Stimulated activated CD8-positive, alpha-beta memory T cell treated with anti-CD3 and anti-CD28 coated beads, Interleukin-15, amount 100 ng/mL, for 24 hours (primary cell): ENCODE measurements at places on chromosomes 12 and 14.

DNA sequence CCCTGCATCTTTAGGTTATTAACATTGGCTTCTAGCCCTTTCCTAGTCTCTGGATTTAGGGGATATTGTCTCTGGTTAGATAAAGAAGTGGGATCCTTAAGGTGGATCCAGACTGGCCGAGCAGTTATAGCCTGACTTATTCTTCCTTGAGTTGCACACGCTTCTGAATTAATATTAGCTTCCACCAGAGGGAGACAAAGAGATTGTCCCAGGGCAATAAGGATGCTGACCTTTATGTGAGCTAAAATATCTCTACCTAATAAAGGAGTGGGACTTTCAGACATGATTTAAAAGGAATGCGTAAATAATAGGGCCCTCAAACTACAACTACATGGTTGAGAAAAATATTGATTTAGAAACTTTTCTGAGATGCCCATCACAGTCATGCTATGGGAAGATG is 139.7 kb downstream of the SLCO1B3 start:
- no peak for DNase-seq

DNA sequence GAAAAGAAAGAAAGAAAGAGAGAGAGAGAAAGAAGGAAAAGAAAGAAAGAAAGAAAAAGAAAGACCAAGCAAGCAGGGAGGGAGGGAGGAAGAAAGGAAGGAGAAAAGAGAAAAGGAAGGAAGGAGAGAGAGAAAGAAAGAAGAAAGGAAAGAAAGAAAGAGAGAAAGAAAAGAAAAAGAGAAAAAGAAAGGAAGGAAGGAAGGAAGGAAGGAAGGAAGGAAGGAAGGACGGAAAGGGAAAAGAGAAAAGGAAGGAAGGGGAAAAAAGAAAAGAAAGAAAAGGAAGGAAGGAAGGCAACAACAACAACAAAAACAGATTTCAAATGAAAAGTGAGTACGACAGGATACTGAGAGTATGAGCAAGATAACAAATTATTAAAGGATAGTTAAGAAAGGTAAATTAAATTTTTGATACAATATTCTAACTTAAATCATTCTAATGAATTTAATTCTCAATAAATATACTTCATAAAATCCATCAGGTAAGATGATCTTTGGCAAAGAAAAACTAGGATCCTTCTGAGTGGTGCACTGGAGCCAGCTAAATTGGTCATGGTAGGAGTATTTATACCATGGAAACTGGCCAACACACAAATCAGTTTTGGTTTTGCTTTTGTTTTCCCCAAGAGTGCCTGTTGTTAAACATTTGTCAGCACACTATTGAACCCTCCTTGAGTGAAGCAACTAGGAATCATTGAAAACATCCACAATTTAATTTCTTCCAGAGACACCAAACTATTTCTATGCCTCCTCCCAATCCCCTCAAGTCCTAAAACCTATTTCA is 56.1 kb upstream of the DYRK2 start:
- no peak for DNase-seq

DNA sequence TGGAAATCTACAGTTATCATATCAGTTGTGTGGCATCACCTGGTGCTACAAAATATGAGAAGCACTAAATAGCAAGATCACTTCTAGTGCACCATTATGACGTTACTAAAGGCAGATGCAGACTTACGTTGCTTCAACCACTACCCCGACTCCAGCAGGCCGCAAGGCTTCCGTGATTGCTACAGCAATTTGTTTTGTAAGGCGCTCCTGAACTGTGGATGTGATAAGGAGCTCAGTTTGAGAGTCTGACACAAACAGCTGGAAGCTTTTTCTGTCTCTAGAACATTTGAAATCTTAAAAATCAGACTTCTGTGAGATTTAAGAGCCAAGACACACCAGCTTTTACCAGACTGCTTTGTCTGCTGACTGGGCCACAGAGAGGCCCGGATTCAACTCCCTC is 57.0 kb downstream of the GCH1 start:
- DNase-seq: no peak

- no peak for DNase-seq
These were observed 356.4 kb upstream of the PRICKLE1 start for GRCh38 chr12:42945927-42946326.

DNA sequence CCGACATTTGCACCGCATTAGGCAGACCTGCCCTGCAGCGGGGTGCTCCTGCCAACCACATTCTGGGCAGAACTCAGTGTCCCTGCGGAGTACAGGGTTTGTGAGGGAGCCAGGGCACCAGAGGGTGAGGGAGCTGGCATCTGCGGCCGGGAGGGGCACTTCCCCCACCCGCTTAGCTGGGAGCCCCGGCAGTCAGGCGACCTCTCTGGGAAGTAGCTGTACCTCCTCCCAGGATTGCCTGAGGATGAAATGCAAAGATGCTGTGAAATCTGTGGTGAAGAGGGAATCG is 58.6 kb downstream of the ANKRD9 start:
- no peak for DNase-seq

GRCh38 chr12:484096-484495 is 24.4 kb downstream of the B4GALNT3 start:
- no peak for DNase-seq

GRCh38 chr14:77439861-77440260 is 16.5 kb upstream of the NOXRED1 start:
- DNase-seq: no peak

GRCh38 chr14:55129086-55129427 is at the start of gene LGALS3:
Gene LGALS3, plus strand, starts transcription at chr14:55129252. Its CDS starts 8,122 bp downstream, at chr14:55137374.
- no peak for DNase-seq

- DNase-seq: no peak
These were observed 28.6 kb downstream of the CCDC91 start for GRCh38 chr12:28218875-28219274.

DNA sequence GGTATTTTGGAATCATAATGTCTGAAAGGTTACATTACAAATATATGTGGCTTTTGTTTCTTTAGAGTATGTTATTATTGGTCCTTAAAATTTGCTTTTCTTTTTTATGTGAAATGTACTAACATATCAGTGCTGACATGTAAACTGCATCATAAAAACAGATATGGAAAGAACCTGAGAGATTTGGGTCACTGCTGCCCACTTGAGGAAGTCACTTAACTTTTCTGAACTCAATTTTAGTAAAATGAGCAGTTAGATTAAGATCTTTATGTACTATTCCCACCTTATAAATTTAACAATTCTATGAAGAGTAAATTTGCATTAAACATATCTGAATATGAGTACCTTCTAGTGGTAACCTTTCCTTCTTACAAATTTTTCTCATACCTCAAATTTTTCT is 7.5 kb downstream of the PTGR2 start:
- no peak for DNase-seq

DNA sequence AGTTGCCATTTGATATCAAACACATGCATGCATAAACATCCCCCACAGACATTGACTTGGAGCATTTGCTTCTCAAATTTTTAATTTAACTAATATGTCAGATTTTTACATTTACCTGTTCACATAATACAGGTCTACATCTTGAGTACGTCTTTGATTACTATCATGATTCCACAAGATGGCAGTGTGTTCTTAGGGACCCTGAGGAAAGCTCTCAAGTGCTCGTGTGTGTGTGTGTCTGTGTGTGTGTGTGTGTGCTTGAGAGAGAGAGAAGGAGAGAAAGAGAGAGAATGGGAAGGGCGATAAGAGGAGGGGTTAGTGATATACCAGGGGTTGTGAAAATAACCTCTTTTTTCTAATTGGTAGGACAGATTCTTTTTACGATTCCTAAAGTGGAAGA is 167.1 kb upstream of the OR4E1 start:
- DNase-seq: no peak

DNA sequence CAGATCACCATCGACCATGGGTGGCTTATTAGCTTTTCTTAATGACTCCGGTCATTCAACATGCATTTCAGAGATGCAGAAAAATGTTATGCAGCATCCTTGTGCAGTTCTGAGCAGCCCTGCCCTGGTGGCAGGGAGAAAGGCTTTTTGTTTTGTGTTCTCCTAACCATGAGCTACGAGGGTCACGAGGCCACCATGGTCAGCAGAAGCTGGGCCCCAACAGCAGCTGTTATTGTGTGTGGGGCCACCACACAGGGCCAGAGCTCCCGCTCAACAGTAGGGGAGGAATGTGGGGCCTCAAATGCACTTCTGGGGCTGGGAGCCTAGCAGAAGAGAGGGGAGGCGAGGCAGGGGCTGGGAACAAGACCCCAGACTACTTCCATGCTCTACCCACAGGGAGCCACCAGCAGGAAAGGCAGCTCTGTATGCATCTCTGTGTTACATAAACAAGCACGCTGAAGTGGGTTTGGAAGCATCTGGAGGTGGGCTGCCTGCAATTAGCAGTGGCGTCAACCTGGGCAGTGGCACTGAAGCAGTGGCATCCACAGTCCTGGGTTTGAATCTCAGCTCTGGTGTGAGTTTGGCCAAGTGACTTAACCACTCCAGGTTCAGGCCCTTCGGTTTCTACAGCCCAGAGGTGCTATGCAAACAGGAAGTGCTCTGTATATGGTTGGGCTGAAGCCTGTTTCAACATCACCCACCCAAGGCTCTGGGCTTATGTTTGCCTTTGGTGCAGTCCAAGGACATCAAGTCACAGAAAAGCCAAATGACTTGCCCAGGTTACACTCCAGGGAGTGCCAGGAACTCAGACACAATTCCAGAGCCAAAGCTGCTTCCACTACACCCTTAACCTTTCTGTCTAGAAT is 16.3 kb downstream of the GLTP start:
- DNase-seq: no peak
